Renal cortex interstitium (tissue), 15 donors: ENCODE measurements at places on chromosomes 16 and 17. TPM values are rescaled to one million over a fixed set of nuclear protein-coding genes. Genes with fewer than 3 reads are reported as not detected.

DNA sequence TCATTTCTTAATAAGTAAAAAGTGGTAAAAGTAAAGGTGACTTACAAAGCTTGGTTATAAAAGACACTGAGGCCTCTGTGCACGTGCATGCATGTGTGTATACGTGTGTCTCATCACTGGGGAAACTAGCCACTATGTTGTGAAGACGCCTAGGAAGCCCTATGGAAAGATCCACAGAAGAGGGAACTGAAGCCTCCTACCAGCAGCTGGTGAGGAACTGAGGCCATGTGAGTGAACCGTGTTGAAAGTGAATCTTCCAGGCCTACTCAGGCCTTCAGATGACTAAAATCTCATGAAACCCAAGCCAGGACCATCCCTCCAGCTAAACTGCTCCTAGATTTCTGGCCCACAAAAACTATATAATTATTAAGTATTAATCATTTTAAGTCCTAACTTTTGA is 23.7 kb downstream of the PHLPP2 start:
- DNase-seq = no peak

PKMYT1 gene
- 11.7 TPM for polyA plus RNA-seq

- DNase-seq = no peak
Measured at GRCh38 chr16:84916850-84917249, 94.5 kb downstream of the ZDHHC7 start.

HSD17B2 gene
- polyA plus RNA-seq = 11.8 TPM

- no peak for DNase-seq
Measured at GRCh38 chr17:43839670-43840108, 6.7 kb upstream of the MPP3 start.

DNA sequence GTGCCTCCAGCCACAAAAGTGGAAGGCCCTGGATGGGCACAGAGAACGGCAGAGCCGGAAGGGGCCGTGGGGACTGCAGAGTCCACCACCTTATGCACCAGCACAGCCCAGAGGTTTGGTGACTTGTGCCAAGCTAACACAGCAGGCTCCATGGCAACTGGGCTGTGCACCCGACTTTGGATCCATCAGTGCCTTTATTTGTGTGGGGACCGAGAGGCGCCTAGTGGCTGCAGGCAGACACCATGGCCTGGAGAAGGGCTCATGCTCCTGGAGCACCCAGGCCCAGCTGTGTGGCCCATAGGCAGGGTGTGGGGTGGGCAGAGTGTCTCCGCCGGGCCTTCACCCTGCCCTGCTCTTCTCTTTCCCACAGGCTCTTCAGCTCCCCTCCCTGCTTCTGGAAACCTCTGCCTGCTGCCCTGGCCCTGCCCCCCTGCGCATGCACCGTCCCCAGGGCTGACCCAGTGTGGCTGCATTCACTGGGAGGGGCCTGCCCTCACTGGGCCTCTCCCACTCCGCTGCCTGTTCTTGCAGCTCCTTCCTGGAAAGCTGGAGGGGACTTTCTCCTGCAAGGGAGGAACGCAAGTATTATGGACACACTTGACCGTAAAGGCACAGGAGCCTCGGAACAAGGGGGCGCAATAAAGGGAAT is 10.1 kb downstream of the C16orf90 start:
- DNase-seq = no peak

CFAP52 gene
- 3.4 TPM for polyA plus RNA-seq

DNA sequence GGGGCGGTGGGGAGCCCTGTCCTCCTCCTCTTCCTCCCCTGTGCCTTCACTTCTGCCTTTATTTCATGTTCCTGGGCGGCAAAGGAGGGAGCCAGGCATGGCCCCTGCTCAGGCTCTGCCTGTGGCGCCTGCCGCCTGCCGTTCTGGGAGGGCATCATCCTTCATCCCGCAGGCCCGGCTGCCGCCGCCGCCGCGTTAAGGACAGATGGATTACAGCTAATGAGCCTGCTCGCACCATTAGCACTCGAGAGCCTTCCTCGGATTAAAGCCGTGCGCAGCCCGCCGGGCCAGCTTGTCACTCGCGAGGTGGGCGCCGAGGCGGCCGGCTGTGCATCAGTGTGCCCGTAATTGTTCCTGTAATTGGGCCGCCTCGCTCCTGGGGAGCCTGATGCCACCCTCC is 127.7 kb upstream of the GSE1 start:
- no peak for DNase-seq

DNA sequence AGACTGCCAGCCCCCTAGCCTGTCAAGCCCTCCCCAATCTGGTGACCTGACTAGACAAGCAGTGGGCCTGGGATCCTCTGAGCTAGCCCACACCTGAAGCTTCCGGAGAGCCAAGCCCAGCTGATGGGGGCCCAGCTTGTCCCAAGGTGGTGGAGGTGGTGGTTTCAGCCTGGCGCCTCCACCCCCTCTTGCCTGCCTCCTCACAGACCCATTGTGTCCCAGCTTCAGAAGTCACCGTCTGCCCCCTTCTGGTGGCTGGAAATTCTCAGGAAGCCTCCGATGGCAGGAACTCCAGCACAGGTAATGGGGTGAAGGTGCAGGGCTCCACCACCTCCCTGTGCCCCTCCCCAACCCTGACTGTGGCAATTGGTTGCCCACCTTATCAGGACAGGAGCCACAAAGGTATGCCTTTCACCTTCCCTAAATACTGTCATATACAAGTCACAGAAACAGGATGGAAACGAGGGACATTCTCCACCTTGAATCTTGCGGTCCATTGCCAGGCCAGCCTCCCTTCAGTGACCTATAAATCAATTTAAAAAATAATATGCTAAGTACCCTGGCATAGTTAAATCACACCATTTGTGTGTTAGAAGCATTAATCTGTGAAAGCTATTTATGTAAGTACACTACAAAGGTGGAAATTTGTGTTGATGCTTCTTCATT is 66.0 kb upstream of the ZNF423 start:
- DNase-seq = peak; percentile 57

HDAC5 gene
- 55.3 TPM for polyA plus RNA-seq

GRCh38 chr16:24943471-24943870 is 71.7 kb downstream of the ARHGAP17 start:
- DNase-seq = no peak

MT4 gene
- polyA plus RNA-seq = not detected

GRCh38 chr17:64603987-64604386 is 58.1 kb downstream of the SMURF2 start:
- DNase-seq = no peak

CRYM gene
- polyA plus RNA-seq = 11.0 TPM

GRCh38 chr16:27389272-27389961 is 12.6 kb upstream of the IL21R start:
- DNase-seq = no peak

DNA sequence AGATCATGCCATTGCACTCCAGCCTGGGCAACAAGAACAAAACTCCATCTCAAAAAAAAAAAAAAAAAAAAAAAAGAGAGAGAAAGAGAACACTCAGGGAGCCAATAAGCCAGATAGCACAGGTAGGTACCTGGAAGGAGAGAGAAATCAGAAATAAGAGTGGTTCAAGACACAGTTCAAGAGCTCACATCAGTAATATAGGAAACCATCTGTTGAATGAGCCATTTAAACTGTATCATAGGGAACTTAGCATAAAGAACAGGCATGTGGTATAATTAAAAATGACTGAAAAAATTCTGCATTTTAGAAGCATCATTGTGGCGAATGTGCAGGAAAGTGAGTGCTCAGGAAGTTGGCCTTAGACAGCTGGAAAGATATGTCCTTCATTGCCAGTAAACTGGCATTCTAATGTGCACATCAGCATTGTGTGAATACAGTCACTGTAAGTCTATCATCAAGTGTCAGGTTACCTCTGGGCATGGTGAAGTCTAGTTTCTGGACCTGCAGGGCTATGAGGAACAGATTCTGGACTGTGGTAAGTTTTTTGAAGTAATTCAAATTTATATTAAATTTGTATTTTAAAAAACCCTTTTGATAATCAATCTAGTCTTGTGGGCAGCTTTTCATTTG is 20.4 kb downstream of the KRT12 start:
- no peak for DNase-seq

DNA sequence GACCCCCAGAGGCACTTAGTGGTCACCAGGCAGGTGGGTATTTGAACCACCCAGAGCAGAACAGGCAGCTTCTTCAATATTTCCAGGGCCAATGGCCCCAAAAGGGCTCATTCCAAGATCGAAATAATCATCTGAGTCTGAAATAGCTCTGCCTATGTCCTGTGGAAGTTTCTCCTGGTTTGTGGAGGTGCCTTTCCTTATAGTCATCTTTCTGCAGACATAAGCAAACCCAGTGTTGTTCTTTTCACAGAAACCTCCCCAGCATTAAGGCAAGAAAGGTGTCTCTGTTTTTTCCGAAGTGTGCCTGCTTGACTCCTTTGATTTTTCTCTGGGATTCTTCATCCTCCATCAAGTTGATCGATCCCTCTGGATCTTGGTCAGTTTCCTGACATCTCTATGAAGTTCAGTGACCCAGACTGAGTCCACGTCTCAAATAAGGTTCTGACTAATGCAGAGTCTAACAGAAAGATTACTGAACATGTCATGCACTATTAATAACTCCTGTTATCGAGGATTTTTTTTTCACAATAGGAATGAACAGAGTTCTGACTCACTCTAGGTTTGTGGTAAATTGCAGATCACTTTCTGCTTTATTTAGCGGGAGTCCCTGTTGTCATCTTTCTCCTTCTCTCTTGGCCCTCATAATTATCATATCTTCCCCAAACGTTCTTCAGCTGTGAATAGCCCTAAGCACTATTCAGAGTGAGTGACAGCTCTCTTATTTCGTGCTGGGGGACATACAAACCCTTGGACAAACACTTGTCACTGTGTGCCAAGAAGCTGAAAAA is 1.5 kb downstream of the LRRC3C start:
- no peak for DNase-seq

DNA sequence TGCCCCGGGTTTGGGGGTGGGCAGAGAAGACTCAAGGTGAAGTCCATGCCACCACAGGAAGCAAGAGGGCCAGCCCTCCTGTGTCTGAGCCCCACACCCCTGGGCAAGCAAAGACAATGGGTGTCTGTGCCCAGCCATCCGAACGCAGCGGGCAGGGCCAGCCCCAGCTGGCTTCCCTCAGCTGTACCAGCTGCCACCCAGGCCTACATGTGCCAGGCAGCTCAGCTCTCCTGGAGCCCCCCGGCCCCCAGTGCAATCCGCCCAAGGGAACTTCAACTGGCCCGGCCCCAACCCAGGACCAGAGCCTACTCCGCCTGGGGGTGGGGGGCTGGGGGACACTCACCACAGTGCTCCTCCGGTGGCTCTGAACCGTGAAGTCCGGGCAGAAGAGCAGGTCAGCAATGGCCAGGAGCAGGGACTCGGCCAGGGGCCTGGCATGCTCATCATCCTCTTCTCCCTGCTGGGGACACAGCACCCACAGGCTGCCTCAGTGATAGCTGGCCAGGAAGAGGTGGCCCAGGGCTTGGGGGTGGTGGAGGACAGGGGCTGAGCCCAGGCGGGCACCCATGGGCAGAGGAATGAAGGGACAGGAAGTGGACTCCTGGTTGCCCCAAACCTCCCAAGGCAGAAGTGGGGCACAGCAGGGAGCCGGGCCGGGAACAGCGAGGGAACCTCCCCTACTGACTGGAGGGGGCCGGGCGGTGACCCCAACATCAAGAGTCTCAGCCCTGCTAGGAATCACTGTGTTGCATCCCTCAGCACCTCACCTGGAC is 9.8 kb downstream of the HID1 start:
- no peak for DNase-seq

ITGAD gene
- polyA plus RNA-seq = 0.08 TPM

GRCh38 chr17:57464191-57464864 is 208.0 kb downstream of the MSI2 start:
- no peak for DNase-seq

DNA sequence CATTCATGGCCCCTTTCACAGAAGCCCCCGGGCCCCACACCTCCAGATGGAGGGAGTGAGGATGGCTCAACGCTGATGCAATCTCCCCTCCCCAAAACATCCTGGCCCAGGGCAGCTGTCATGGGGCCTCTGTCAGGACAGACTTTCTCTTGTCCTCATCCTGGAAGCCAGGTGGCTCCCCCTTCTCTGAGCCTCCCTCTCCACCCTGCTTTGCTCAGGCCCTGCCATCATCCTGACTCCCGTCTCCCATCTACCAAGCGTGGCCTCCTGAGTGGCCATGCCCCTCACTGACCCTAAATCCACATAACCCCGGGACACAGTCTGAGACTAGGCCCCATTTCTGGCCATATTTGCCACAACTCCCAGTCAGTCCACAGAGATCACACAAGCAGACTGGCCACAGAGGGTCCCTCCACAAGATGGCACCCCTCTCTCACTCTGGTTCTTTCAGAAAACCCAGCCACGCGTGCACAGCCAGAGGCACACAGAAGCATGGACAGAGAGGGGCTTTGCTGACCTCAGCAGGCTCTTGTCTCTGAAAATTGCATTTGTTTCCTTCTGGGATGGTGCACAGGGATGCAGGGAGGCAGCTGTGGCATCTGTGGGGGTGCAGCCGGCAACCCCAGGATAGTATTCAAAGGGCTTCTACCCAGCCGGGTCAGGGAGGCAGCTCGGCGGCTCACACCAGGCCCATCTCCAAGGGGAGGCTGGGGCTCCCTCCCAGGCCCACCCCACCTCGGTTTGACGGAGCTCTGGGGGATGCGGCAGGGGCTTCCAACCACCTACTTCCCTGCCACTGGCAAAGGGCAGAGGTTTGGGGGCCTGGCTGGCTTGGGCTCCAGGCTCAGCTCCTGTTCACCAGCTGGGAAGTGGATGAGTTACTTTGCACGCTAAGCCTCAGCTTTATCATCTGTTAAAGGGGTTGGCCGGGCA is 16.9 kb downstream of the DOC2B start:
- DNase-seq = no peak

DNA sequence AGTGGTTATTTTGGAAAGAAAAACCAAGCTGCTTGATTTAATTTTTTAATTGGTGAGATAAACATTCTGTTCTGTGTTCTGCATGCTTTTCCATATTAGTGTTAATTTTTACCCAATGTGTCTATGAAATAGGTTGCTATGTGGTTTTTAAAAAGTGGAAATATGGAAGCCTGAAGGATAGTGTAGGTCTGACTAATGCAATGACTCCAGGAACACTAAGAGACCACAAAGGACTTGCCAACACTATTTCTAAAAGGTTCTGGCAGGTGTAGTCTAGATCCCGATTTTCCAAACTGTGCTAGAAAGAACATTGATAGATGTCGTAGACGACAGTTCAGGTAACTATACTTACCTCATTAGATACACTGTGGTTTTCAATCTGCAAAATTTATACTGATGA is 877.4 kb upstream of the GOT2 start:
- DNase-seq = no peak

SCIMP gene
- polyA plus RNA-seq = 1.1 TPM

DNA sequence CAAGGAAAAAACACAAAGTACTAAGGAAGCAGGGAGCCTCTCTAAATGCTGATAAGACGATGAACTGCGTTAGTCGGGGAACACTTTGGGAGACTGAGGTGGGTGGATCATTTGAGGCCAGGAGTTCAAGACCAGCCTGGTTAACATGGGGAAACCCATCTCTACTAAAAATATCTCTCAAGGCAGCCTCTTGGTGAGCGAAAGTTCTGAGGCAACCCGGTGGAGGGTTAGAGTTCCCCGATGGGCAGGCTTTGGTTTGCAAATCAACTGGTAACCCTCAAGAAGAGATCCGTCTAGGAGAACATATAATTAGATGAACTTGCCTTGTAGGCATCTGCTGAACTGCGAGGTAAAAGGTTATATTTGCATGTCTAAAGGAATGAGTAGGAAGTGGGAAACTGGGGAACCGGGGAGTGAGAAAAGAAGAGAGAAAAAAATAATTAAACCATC is 44.6 kb downstream of the WSB1 start:
- DNase-seq = no peak

SOX8 gene
- 4.7 TPM for polyA plus RNA-seq
